ENCODE measurements at places on chromosomes 2 and 18. TPM values are rescaled to one million over a fixed set of nuclear protein-coding genes. Genes with fewer than 3 reads are reported as not detected.

- DNase-seq = no peak
- H3K27ac ChIP-seq = no peak overlapping the region
- no peaks in the 10 kb centered on the region for H3K4me1 ChIP-seq
Observed at GRCh38 chr2:134504586-134505336, 214.0 kb downstream of the TMEM163 start.

- no peaks in the 10 kb centered on the region for H3K27me3 ChIP-seq
- no peak for DNase-seq
- H3K36me3 ChIP-seq = no peaks in the 10 kb centered on the region
- no peak overlapping the region for H3K27ac ChIP-seq
- no peaks in the 10 kb centered on the region for H3K4me1 ChIP-seq
- H3K4me3 ChIP-seq = no peak overlapping the region
Observed at GRCh38 chr2:68086166-68086565, 23.4 kb upstream of the C1D start.

- no peak for DNase-seq
- H3K4me3 ChIP-seq = no peak overlapping the region
- H3K27me3 ChIP-seq = no peaks in the 10 kb centered on the region
- no peak overlapping the region for H3K27ac ChIP-seq
- H3K36me3 ChIP-seq = no peaks in the 10 kb centered on the region
- no peaks in the 10 kb centered on the region for H3K4me1 ChIP-seq
Observed at GRCh38 chr18:6882401-6882800, 152.9 kb downstream of the ARHGAP28 start.

MATN3 gene
- not detected for total RNA-seq

TMEM247 gene
- total RNA-seq = not detected
